Activated T-cell treated with anti-CD3 and anti-CD28 coated beads, Interleukin-2, amount 50 U/mL, for 24 hours (primary cell): ENCODE measurements at places on chromosomes 4 and X.

- DNase-seq = no peak
Measured at GRCh38 chr4:17476853-17477252, 35.0 kb downstream of the QDPR start.

DNA sequence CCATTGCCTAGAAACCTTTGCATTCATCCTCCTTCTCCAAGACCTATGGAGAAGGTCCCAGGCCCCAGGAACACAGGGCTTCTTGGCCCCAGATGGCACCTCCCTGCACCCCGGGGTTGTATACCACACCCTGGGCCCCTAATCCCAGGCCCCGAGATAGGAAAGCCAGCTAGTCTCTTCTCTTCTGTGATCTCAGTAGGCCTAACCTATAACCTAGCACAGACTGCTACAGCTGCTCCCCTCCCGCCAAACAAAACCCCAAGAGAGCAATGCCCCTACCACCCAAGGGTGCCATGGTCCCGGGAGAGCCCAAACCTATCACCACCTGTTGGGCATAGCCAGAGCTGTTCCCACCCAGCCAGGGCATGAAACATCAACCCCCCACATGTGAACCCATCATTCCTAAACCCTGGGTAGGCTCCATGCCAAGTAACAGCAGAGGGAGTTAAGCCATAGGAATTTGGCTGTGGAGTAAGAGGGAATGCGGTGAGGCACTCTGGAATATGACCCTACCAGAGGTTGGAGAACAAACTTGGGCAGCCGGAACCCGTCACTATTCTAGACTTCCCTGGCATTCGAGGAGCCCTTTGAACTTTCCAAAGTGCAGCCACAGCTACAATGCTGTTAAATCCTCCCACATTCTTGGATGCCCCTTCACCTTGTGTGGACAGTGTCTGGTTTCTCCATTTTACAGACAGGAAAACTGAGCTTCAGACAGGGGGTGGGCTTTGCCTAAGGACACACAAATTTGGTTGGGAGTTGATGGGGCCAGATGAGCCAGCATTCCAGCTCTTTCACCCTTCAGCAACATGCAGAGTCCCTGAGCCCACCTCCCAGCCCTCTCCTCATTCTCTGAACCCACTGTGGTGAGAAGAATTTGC lies 10.9 kb upstream of the SASH3 start:
- DNase-seq = peak; percentile 30

GRCh38 chr4:182883351-182883750 lies 33.8 kb downstream of the DCTD start:
- peak; percentile 2 for DNase-seq

- peak; percentile 61 for DNase-seq
Measured at GRCh38 chrX:54495814-54496516, at the start of gene FGD1. FGD1 (minus strand) TSS chrX:54496234; CDS start chrX:54495432, 802 bp downstream.

DNA sequence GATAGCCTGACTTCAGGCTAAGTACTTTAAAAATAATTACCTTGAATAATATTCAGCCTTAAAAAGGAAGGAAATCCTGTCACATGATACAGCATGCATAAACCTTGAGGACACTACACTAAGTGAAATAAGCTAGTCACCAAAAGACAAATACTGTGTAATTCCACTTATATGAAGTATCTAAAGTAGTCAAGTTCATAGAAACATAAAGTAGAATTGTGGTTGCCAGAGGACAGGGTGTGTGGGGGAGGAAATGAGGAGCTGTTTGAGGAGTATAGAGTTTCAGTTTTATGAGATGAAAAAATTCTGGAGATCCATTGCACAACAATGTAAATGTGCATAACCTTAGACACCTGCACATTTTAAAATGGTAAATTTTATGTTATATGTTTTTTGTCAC lies 5.6 kb upstream of the STPG2 start:
- DNase-seq = no peak

- DNase-seq = no peak
Measured at GRCh38 chr4:8656185-8656517, 63.6 kb downstream of the CPZ start.

DNA sequence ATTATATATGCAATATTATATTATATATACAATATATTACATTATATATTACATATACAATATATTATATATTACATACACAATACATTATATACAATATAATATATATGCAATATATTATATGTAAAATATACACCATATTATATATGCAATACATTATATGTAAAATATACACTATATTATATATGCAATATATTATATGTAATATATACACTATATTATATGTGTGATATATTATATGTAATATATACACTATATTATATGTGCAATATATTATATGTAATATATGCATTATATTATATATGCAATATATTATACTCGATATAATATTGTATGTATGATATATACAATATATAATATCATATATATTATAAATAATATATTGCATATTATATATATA lies 457.4 kb downstream of the SMARCA1 start:
- no peak for DNase-seq

DNA sequence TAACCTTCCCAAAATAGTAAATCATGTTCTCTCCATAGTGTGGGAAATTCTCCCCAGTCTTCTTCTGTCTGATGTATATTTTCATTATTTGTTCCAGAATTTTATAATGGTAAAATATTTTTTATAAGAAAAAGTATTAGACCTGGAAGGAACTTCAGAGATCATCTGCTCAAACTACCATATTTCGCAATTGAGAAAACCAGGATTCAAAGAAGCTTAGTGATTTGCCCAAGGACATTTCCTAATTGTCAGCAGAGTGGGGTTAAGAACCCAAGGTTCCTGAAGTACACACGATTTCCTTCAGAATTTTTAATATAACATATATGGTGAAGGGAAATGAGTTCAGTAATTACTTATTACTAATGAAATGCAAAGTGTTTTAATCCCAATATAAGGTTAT lies 24.1 kb downstream of the OCIAD1 start:
- no peak for DNase-seq

- DNase-seq = no peak
Measured at GRCh38 chr4:147772459-147772969, 40.6 kb downstream of the ARHGAP10 start.

- no peak for DNase-seq
Measured at GRCh38 chrX:72280321-72280845, 3.3 kb upstream of the RPS4X start.

- peak; percentile 76 for DNase-seq
Measured at GRCh38 chr4:140427106-140427918, at the start of gene CLGN. CLGN (minus strand) TSS chr4:140427648; CDS start chr4:140413078, 14,570 bp downstream.

DNA sequence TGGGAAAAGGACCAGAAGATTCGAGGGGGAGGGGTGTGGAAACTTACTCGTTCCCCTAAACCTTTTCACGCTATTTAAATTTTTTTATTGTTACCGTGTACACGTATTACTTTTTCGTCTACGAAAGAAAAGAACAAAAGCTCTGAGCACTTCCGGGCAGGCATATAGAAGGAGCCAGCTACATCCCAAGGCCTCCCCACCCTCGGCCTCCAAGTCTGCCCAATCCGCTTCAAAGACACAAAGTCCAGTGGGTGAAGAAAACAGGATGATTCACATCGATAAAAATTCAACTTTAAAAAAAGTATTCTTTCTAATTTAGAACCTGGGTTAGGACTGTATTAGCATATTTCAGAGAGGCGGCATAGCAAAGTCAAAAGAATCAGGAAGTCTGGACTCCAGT lies 23.1 kb downstream of the SEL1L3 start:
- DNase-seq = no peak

GRCh38 chr4:6591313-6591712 lies 16.3 kb downstream of the MAN2B2 start:
- no peak for DNase-seq

GRCh38 chr4:53863158-53863557 lies 201.2 kb downstream of the CHIC2 start:
- no peak for DNase-seq

DNA sequence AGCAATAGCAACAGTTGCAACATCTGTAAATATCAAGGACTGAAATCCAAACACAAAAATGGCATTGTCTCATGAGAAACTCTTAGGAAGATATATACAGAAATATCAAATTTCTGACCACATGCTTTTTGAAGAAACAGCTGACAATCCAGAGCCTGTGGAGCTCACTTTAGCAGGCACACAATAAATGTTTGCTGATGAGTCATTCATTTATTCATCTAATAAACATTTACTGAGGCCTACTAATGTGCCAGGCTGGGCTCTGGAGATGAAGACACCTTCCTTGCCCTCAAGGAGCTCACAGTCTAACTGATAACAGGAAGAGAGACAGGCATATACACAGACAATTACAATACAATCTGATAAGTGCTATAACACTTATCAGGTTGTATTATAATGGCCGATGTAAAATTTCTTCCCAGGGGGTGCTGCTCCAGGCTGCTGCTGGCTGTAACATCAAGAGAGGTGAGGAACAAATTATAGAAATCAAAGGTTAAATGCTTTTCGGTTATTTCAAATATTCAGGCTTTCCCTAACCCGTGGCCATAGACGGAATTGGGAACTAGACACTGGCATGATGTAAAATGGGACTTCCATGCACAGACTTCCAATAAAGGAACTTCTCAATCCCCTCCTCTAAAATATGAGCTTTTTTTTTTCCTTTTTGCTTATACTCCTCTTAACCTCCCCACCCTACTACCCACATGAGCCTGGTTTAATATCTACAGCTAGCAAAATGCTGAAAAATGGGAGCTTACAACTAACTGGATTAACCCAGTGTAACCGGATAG lies 16.8 kb upstream of the ZCCHC13 start:
- no peak for DNase-seq

- no peak for DNase-seq
Measured at GRCh38 chrX:133214301-133214700, 3.9 kb downstream of the TFDP3 start.

DNA sequence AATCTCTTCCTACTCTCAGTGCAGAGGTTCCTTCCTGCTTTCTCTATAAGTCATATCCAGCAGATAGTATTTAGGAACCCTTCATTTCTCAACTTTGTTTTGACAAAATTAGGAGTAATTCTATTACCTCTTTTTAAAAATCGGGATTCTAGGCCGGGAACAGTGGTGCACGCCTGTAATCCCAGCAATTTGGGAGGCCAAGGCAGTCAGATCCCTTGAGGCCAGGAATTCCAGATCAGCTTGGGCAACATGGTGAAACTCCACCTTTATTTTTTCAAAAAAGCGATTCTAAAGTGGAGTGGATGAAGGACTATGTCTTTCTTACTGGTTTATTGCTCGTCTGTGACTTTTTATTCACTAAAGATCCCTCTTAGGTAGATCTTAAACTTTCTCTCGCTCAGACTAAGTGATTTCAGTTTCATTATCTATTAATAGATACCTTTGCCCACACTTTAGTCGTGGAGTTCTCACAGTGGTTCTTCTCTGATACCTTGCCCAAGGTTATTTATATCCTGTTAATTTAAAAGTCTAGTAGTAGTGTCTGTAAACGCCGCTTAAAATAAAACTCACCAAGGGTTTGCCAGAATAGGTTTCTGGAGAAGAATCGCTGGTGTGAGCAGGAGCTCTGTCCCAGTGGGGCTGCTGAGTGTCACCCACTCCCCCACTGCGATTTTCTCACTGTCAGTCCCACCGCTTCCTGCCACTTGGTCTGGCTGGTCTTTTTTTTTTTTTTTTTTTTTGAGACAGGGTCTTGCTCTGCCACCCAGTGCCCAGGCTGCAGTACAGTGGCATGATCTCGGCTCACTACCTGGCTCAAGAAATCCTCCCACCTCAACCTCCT lies 27.0 kb upstream of the TMEM131L start:
- DNase-seq = peak; percentile 49
